ENCODE measurements at places on chromosomes 3 and 15. TPM values are rescaled to one million over a fixed set of nuclear protein-coding genes. Genes with fewer than 3 reads are reported as not detected.

- peak; percentile 89 for DNase-seq
Observed at GRCh38 chr15:38072348-38073177, 138.1 kb downstream of the TMCO5A start.

DNA sequence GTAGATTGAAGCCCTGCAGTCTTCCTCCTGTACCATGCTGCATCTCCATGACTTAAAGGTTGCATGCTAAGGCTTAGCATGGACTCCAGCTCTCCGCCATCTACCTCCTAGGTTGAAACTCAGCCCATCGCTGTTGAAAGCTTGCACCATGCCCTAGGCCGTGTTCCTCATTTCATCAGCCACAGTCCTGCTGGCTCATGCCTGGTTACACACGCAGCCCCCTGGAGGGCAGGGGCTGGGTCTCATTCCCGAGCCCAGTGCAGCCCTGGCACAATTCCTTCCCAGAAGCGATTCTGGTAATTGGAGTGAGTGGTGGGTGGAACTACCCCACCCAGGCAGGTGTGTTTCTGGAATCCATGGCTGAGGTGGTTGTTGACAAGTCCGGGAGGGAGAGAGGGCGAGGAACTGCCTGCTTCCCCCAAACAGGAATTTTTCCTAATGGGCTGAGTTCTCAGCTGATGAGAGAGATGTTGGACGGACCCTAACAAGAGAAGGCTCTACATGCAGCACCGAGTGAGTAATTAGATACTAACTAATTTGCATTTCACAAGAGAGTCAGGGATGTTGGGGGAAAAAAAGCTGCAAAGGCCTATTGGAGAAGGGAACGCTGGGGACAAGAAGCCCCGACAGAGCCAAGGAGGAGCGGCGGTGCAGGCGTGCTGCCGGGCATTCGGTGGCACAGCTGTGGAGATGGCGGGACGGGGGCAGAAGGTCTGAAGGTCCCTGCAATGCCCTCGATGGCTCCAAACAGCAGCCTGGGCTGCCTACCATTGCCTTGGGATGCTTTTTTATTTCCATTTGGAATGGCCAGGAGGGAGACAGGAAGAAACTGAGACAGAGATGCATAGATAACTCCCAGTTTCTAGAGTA is 92.3 kb upstream of the TLE3 start:
- DNase-seq = no peak

DNA sequence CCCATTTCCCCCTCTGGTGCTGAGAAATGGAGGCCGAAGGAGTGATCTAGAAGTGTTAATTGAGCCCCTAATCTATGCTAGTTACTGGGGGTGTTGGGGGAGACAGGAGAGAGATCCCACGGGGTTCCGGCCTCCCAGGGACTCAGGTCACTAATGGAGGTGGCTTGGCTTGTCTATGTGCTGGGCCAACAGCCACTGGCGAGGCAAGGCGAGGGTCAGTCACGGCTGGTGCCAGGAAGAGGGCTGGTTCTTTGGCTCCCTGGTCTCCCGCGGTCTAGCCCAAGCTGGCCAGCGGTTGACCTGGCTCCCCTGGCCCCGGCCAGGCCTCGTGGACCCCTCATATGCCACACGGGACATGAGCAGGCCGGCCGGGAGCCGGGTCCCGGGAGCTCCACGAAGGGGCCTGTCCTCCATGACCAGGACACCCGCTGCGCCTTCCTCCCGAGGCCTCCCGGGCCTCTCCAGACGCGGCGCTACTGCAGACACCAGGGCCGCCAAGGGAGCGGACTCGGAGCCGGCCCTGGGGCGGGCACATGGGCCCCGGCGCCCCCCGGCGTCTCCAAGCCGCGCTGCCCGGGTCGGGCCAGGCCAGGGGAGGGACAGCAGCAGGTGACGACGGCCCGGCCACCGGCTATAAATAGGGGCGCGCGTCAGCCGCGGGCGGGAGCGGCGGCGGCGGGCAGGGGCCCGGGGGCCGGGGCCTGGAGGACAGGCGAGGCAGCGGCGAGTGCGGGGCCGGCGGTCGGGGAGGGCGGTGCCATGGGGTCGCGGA is at the start of gene ALPK3:
TSS of gene ALPK3 (plus strand) at position 663 of the 772 bp plus-strand sequence. CDS start at position 760, 97 bp downstream.
- no peak for DNase-seq

DNA sequence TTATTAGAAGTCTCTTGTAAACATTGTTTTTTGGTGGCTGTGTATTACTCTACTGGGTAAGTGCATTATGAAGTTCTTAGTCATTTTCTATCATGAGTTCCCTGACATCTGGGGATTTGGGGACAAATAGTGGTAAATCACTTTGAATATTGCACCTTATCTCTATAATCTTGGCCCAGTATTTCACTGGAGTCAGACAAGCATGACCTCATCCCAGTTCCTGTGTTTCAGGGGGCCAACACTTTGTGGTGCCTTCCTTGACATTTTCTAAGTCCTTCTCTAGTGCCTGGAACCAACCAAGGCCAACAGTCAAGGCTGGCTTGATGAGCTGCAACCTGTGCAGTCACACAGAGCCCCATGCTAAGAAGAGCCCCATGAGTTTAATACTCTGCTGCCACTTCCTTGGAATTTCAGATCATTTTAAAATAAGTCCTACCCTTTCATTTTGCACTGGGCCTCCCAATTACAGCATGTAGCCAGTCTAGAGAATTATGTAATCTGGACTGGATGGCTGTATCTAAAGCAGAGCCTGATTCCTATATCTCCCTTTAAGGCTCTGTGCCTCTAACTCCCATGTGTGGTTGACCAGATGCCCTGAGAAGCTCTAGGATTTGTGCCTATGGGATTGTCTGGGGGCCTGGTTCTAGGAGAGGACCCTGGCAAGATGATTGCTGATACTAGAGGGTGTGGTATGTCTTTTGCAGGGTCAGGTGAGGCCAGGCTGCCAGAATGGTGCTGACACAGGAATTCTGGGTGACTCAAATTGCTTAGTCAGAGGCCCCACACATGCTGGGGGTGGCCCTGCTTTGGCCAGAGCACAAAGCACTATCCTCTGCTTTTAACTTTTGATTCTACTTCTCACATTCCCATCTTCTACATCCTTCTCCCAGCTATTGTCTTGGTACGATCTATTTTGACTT is 319.6 kb upstream of the TBC1D5 start:
- DNase-seq = no peak

- no peak for DNase-seq
Observed at GRCh38 chr15:78338781-78339180, 1.4 kb upstream of the CRABP1 start.

GRCh38 chr15:87942316-87942715 is 314.2 kb downstream of the NTRK3 start:
- DNase-seq = no peak

DNA sequence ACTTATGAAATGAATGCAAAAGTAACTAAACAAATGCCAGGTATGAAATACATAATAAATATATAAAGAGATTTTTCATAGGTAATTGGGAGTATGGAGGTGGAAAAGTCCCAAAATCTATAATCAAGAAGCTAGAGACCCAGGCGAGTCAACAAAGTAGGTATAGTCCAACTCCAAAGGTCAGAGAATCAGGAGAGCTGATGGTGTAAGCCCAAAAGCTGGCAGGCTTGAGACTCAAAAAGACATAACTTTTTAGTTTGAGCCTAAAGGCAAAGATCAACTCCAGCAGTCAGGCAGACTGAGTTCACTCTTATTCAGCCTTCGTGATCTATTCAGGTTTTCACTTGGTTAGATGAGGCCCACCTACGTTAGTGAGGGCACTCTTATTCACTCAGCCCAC is 157.4 kb upstream of the TMCO5A start:
- no peak for DNase-seq

The SEMA3B gene
- total RNA-seq = 39.7 TPM

DNA sequence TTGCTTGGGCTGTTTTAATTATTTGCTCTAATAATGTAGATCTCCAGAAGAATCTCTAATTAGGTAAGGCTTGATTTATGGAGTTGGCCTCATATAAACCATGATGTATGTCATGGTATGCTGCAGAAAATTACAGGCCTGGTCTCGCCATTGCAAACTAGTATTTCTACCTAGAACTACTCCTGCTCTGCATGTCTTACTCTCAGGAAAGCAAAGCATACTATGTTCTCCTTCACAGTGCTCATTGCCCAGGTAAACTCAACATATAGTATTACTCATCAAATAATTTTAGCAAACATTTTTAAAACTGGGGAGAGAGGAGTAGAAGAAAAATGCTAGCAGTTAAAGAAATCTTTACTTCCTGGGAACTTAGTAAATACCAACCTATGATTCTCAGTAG is 90.7 kb downstream of the FILIP1L start:
- no peak for DNase-seq

- peak; percentile 87 for DNase-seq
Observed at GRCh38 chr3:64030741-64031140, 7.4 kb upstream of the PSMD6 start.

DNA sequence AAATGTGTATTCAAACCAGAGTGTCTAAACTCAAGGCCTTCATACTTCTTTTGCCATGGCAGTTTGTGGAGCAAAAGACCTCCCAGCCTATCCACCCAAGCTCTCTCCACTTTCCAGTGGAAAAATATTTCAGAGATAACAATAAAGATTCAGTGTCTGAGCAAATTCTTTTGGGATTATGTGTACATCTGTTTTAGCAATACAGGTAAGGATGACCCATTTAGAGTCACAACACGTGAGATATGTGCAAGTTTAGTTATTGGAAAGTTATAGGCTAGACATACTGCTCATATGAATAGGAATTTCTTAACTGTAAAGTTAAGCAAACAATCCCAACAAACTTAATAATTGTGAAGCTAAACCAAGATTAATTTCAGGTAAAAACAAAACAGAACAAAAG is 174.5 kb upstream of the LRIG1 start:
- DNase-seq = no peak

The C3orf52 gene
- 2.1 TPM for total RNA-seq

- DNase-seq = no peak
Observed at GRCh38 chr3:183558495-183558894, 3.0 kb upstream of the KLHL6 start.

The CLSTN2 gene
- total RNA-seq = 28.0 TPM

GRCh38 chr15:78761891-78762385 is 49.3 kb downstream of the ADAMTS7 start:
- peak; percentile 32 for DNase-seq

GRCh38 chr3:41035456-41036022 is 163.8 kb upstream of the CTNNB1 start:
- DNase-seq = no peak

The ADAMTSL3 gene
- total RNA-seq = 13.0 TPM

DNA sequence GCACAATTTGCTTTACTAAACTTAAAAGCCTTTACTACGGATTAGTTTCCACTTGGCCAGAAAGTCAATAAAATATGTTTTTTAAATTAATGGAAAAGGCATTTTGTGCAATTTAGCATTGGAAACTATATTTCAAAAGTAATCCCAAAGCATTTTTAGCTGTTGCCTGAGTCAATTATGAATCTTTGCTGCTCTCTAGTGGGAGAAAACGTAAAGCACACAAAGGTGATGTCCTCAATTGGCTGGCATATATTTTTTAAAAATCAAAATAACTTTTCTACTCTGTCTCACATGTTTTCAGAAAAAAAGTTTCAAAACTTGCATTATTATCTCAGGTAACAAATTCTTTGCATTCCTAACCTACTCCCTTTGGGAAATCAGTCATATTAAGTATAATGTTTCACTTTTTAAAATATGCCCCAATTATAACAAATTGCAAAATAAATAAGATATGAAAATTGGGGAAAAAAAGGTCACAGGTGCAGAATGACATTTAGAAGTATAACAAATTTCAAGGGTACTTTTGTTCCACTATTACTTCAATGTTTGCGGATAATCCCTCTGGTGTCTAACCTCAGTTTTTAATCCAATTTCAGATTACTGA is 47.2 kb upstream of the TEX55 start:
- no peak for DNase-seq

DNA sequence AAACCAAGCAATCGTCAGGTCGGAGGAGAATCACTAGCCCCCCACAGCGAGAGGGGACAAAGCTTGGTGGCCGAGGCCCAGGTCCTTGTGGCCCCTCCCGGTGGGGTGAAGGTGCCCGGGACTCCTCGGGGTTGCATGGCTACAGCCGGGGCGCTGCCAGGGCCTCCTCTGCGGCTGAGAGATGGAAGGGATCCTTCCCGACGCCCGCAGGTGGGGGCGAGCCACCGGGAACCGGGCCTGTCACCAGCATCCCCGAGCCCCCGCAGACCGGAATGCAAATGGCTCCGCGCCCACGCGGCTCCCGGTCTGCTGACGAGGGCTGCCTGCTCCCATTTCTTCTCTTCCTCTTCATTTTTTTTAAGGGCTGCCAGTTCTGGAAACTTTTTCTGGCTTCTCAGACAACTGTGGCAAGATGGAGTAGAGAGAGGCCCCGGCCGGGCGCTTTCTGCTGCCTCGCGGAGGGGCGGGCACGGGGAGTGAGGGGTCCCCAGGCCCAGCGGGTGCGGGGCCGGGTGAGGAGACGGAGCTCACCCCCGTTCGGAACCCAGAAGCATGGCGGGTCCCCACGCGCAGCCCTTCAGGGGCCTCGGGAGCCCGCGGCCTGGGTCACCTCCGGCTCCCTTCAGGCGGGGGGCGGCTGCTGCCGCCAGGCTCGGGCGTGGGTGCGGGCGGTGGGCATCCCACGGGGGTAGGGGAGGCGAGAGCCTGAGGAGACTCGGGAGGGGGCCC is 27.5 kb downstream of the MELTF start:
- peak; percentile 83 for DNase-seq

The SNRPA1 gene
- total RNA-seq = 33.6 TPM

DNA sequence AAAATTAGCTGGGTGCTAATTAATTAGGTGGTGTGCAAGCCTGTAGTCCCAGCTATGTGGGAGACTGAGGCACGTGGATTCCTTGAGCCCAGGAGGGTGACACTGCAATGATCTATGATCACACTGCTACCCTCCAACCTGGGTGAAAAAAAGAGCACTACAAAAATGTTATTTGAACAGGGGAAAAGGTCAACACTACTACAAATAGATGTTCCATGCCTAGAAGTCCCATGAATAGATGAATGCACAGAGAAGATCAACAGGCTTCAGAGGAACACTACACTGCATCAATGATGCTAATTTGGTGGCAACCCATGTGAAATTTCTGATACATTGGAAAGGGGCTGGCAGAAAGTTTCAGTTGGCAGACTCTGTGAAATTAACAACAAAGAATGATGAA is 105.4 kb upstream of the FHIT start:
- DNase-seq = no peak

- no peak for DNase-seq
Observed at GRCh38 chr15:73857193-73857920, 16.0 kb upstream of the TBC1D21 start.

DNA sequence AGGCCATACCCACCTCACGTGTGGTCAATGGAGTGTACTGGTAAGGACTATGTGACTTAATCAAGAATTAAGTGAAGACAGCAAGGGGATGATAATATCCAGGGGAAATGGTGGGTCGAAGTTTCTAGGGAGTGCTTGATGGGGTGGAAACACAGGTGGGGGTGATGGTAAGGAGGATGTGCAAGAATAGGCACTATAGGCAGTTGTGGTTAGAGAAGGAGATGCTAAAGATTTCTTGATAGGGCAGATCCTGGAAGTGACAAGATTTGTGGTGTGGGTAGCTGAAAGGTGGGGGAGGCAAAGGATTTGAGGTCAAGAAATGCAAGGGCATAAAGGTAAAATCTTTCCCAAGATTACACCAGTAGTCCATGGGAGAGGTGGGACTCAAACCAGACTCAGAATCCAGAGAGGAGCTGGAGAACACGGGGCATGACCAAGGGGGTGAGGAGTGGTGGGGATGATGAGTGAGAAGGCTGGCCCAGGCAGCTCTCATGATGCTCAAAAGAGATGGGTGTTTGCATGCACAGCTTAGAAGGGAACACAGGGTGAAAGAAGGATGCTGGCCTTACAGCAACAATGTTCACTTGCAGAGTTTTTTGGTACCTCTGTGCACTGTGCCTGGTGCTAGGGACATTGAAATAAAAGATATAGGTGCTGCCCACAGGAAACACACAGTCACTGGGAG is 78.4 kb downstream of the CCR1 start:
- DNase-seq = no peak
